ENCODE measurements at places on chromosomes 6 and 20.
A peak's percentile ranks its signal among the peaks of the same experiment; 100 is the strongest.

GRCh38 chr6:17940151-17940792 lies 47.2 kb downstream of the KIF13A start:
- DNase-seq, result no peak

DNA sequence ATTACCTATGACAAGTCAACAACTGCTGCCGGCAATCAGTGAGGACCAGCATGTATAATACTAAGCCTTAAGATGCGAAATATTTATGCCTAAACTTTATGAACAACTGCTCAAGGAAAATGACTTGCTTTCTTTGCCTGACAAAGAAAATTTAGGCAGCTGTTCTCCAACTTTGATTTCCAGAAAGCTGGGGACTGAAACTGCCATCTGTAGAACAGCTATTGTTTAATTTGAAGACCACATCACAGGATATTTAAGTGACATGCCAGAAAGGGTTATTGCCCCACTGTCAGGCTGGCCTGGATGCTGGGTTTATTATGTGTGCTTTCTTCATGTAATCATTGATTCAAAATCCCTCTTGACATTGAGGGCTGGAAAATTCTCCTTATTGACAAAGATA lies 153.9 kb upstream of the ENPP5 start:
- no peak for DNase-seq

GRCh38 chr6:100464162-100464851 lies 414 bp downstream of the SIM1 start:
- DNase-seq, result no peak

GRCh38 chr20:14865731-14866130 lies 528.3 kb upstream of the FLRT3 start:
- DNase-seq, result no peak

- no peak for DNase-seq
Observed at GRCh38 chr6:75604294-75604693, 2.6 kb downstream of the SENP6 start.

GRCh38 chr6:7238900-7239589 lies 74.0 kb downstream of the SSR1 start:
- peak; percentile 61 for DNase-seq

GRCh38 chr6:33901822-33902456 lies 98.1 kb upstream of the MLN start:
- no peak for DNase-seq

GRCh38 chr6:84500726-84501125 lies 263.7 kb downstream of the TBX18 start:
- DNase-seq, result no peak

DNA sequence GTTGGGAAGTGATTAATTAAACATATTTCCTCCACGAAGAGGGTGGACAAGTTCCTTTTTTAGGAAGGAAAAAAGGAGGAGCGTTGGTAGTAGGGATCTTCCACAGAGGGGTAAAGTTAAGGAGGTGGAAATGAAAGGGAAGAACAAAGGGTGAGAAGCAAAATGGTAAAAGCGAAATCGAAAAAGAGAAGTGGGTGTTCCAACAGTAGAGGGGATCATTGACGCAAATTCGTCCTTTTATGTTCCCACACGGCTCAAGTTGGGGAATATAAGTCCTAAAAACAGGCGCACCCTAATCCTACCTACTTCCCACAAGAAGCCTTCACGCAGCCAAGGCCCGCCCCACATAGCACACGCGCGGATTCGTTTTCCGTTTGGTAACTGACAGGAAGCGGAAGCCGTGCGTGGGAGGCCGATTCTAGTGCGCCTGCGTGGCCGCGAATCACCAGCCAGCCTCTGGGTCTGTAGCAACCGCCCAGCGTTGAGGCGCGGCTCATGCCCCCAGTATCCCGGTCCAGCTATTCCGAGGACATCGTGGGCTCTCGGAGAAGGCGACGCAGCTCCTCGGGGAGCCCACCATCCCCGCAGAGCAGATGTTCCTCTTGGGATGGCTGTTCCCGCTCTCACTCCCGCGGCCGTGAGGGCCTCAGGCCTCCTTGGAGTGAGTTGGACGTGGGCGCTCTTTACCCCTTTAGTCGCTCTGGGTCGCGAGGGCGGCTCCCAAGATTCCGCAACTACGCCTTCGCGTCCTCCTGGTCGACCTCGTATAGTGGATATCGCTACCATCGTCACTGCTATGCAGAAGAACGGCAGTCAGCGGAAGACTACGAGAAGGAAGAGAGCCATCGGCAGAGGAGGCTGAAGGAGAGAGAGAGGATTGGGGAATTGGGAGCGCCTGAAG lies at the start of gene NKAPL:
Gene NKAPL (plus strand): TSS at position 421 of the 901 bp plus-strand sequence. CDS start 75 bp downstream, at position 496.
- peak; percentile 71 for DNase-seq

- DNase-seq, result no peak
Observed at GRCh38 chr20:57142667-57143066, 123.8 kb downstream of the BMP7 start.

DNA sequence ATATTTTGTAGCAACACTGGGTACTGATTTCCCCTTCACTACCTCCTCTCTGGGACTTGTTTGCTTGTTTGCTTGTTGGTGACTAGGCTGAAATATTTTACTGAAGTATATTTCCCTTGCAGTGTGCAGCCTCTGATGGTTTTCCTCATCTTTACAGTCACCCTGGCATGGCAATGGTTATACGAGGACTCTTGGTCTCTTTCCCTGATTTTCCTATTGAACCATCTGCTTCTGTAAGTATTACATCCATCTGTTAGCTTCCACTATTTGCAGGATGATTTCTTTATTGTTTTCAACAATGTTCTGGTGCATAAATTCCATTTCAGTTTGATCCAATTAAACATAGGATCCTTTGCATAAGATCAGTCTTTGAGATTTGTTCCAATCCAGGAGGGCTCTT lies 465.1 kb downstream of the MEI4 start:
- DNase-seq, result no peak

DNA sequence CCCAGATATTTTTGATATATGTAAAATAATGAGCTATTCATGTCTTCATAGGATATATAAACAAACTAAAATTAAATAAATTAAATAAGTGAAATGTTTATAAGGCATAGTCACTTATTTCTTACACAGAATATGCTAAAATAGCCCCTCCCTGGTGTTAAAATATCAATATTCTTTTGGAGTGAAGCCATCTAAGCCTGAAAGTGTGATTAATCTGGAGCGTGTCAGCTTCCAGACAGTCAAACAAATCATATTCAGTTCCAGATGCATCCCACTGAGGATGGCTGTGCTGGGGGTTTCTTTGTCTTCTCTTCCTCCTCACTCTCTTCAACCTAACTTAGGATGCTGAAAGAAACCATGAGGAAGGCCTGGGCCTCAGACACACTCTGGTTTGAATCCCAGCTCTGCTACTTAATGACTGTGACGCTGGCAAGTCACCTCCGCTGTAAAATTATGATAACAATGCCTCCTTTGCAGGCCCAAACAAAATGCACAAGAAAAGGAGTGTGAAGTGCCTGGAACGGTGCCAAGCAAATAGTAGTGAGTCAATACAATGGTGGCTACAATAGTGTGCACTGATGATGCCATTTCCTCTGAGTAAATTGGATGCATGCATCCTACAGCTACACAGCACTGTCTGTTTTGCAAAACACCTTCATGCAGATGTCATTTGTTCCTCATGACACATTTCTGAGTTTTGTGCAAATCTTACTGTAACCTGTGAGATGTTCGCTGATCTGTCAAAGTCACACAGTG lies 161.4 kb downstream of the FOXC1 start:
- peak; percentile 6 for DNase-seq

- no peak for DNase-seq
Observed at GRCh38 chr6:148295261-148295887, 47.3 kb upstream of the SASH1 start.

DNA sequence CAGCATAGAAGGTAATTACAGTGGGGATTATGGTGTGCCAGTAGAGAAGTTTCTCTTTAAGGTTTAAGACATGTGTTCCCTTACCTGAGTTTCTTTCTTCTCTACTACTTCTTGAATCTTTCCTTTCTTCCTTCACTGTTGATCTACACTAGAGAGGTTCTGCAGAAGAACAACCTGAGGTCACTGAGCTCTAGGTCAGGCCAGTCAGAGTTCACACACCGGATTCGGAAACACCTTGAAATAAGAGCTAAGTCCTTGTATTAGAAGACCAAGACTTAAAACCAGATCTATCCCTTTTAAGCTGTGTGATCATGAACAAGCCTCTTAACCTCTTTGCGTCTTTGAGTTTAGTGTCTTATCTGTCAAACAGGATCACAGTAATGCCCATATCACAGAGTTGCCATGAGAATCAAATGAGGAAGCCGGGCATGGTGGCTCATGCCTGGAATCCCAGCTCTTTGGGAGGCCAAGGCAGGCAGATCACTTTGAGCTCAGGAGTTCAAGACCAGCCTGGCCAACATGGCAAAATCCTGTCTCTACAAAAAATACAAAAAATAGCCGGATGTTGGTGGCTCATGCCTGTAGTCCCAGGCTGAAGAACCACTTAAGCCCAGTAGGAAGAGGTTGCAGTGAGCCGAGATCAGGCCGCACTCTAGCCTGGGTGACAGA lies 22.0 kb upstream of the TGM3 start:
- DNase-seq, result no peak

DNA sequence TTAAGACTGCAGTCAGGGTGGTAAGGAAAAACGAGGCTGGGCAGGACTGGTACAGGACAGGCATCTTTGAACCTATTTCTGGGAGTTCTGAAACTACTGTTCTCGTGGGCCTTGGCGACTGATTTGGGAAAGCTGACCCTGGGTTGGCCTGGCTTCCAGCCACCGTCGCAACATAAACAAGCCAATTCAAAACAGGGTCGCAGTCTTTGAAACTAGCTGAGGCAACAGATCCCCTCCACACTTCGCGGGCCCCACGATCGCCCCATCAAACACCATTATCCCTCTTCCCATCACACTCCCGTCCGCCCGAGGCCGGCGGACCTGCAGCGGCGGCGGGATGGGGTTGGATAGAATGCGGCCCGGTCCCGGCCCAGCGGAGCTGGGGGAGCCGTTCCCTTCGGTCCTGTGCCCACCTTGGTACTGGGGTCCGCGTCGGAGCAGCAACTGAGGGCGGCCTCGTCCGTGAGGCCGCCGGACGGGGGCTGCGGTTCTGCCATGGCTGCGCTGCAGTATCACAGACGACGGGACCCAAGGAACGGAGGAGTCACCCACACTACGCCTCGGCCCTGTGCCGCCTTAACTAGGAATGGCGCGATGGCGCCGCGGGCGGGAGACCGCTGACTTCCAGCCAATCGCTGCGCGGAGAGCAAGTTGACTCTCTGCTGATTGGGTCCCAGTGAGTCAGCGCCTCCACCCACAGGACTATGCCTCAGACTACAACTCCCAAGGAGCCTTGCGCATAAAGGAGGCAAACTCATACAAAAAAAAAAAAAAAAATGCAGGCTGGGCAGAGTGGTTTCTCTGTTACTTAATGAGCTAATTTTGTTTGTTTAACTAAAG lies at the start of gene GLO1:
Gene GLO1 (minus strand): TSS at position 588 of the 840 bp plus-strand sequence. CDS start 91 bp downstream, at position 497.
- peak; percentile 97 for DNase-seq

GRCh38 chr6:14593286-14593685 lies 475.7 kb downstream of the CD83 start:
- DNase-seq, result no peak

GRCh38 chr20:63574156-63574828 lies at the start of gene HELZ2:
Gene HELZ2, minus strand, starts transcription at chr20:63574239. Its CDS starts 1,854 bp downstream, at chr20:63572385.
- peak; percentile 49 for DNase-seq

DNA sequence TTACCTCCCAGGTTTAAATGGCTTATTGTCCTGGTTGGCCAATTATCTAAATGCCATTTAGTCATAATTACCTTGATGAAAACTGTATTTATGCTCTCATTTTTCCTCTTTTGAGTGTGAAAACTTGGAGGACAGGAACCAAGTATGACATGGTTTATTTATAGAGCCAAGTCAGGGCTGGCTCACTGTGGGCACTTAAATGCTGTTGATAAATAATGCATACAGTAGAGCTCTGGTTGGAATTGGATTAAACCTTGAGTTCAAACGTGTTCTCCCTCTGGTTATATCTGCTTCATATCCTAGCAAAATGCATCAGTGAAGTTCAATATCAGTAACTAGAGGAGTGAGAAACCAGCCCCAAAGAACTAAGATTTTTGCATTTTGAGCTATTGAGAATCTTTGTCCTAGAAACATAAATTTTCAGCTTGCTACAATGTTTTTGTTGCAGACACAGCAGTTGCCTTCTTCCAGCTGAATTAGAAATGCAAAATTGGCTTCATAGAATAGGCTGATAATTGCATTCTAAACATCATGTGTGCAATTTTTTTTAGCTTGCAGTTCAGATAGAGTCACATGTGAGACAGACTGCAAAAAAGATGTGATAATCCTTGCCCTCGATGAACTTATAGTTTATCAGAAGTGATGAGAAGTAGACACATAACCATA lies 255.8 kb downstream of the BTBD3 start:
- DNase-seq, result no peak

GRCh38 chr6:71347119-71347518 lies 58.5 kb downstream of the OGFRL1 start:
- no peak for DNase-seq

DNA sequence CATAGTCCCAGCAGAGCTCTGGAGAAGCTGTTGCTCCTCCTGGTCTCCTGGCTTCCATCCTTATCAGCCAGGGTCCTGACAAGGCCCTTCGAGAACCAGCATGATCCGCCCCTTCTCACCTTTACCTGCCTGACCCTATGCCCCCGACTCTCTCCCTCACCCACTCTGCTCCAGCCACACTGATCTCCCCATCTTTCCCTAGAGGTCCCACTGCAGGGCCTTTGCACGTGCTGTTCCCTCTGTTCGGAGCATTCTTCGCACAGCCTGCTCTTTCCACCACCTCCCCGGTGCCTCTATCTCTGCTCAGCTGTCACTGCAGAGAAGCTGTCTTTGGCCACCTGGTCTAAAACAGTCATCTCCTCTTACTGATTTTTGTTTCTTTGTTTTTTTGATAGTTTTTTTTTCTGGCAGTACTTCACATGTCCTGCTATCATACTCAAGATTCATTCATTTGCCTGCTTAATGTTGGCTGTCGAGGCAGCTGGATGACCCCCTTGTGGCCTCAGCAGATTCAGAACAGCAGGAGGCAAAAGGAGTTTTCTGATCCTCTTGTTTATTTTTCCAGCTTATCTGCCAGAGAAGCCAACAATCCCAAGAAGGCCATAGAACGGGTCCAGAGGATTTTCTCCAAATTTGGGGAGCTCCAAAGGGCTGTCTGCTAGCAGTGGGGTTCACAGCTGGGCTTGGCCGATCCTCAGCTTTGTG lies 1.6 kb upstream of the PTGIS start:
- DNase-seq, result no peak

- no peak for DNase-seq
Observed at GRCh38 chr20:8032499-8032898, 12.9 kb upstream of the TMX4 start.

DNA sequence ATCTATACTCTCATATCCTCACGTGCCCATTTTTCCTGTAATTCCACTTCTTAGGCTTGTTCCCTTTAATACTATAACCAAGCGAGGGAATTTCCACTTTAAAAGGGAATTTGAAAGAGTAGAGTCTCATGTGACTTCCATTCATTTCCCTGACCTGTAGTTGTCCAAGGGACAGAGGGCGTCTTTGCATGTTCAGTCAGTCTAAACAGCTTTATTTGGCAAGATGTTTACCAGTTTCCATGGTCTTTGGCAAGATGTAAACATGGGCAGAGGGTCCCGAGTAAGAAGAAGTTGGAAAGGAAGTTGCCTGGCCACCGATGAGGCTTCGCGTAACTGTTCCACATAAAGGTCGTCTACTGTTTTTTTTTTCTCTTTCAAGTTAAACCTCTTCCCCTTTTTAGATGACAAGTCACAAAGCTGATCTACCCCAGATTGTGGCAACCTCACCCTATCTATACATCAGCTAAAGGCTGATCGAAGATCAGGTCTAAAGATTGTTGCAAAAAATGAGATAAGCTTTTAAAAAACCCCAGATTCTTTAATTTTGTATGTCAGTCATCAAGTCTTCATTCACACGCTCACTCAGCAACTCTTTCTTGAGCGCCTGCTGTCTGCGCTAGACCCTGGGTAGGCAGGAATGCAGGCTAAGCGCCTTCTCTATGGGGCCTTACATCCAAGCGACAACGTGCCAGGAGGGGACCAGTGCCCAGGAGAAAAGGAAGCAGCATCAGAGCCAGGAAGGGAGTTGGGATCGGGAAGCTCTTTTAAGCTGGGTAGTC lies 31.7 kb upstream of the CCR6 start:
- DNase-seq, result no peak
